ENCODE measurements at places on chromosomes 1 and 21.

GRCh38 chr1:148264374-148265276 is 112.5 kb upstream of the NBPF11 start:
- peak; percentile 6 for DNase-seq

DNA sequence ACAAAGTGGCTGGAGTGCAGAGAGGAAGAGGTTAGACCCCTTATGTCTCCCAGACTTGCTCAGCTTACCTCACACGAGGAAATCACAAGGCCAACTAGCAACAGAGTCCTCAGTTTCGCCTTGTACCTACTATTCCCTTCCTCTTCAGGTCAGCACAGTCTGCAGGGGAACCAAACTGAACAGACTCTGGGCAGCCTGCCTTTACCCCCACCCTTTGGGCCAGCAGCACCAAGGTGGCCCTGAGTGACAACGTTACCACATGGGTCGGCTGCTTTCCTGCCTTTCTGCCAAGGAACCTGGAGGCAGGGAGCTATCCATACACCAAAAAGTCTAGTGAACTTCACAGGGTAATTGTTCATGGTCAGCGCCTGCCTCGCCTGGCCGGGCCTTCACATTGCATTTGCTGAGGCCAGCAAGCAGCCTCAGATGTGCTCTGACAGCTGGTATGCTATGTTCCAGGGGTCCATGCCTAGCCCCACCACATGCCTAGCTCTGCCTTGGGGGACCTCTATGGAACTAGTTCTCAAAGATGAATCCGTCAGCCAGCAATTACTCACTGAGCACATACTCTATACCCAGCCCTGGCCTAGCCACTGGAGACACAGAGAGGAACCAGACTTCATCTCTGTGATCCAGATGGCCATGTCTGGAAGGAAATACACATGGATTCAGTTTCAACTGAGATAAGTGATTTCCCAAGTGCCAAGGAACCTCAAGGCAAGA is 69.6 kb downstream of the DMAP1 start:
- DNase-seq: no peak

DNA sequence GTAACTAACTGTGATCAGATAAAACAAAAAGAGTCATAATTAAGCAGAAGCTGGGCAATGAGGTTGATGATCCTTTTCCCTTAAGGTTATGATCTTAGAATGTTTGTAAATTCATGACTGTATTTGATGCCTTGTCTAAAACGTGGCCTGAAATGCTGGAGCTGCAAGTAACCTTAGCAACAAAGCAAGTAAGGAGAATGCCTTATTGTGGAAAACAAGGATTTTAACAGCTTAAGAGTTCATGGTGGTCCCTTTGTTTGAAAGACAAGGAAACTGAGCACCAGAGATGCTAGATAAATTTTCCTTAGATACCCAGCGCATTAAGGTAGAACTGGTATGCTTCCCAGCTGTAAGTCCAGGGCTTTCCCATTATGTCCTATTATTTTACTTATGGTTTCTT is 25.7 kb upstream of the XPR1 start:
- no peak for DNase-seq

DNA sequence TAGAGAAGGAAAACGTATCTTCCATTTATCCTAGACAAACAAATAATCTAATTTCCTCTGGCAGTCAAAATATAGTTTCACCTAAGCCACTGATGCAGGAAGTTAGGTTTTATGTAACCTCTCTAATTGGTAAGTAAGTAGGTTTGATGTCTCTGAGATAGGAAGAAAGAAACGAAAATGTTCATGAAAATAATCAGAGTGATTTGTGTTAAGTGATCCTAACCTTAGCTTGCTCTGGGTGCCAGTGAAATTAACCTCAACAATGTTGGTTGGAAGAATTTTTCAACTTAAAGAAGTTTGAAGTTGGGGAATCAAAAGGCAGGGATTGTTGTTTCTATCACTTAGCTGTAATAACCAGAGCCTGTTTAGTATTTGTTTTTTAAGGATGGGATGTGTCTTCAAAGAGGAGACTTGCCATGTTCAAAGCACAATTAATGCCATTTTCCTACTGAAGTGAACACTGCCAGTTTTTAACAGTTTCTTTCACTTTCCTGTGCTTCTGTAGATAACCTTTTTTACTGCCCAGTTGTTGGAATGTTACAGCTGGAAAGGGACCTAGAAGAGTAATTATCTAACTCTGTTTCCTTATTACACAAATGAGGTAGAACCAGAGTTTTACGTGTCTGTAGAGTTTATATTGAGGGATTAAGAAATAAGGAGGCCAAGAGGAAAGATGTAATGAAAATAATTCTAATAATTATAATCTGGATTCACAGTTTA is 18.4 kb downstream of the HIPK1 start:
- no peak for DNase-seq

- no peak for DNase-seq
Measured at GRCh38 chr1:61636376-61636775, 88.6 kb downstream of the TM2D1 start.
